ENCODE measurements at places on chromosomes 6 and 20.

GRCh38 chr6:71393981-71394432, 105.4 kb downstream of the OGFRL1 start:
- DNase-seq: no peak

DNA sequence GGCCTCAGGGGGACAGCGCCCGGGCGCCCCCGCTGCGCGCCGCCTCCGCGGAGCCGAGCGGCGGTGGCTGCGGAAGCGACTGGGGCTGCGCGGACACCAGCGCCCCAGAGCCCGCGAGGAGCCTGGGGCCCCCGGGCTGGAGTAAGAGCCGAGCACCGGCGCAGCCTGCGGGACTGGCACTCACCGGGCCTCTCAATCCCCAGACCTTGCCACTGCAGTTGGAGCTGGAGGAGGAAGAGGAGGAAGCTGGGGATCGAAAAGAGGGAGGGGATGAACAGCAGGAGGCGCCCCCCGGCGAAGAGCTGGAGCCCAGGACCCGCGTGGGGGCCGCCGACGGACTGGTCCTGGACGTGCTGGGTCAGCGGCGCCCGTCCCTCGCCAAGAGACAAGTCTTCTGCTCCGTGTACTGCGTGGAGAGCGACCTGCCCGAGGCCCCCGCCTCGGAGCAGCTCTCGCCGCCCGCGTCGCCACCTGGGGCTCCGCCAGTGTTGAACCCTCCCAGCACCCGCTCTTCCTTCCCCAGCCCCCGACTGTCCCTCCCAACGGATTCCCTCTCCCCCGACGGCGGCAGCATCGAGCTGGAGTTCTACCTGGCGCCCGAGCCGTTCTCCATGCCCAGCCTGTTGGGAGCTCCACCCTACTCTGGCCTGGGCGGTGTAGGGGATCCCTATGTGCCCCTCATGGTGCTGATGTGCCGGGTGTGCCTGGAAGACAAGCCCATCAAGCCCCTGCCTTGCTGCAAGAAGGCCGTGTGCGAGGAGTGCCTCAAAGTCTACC, 590 bp downstream of the RNF217 start:
- no peak for DNase-seq

DNA sequence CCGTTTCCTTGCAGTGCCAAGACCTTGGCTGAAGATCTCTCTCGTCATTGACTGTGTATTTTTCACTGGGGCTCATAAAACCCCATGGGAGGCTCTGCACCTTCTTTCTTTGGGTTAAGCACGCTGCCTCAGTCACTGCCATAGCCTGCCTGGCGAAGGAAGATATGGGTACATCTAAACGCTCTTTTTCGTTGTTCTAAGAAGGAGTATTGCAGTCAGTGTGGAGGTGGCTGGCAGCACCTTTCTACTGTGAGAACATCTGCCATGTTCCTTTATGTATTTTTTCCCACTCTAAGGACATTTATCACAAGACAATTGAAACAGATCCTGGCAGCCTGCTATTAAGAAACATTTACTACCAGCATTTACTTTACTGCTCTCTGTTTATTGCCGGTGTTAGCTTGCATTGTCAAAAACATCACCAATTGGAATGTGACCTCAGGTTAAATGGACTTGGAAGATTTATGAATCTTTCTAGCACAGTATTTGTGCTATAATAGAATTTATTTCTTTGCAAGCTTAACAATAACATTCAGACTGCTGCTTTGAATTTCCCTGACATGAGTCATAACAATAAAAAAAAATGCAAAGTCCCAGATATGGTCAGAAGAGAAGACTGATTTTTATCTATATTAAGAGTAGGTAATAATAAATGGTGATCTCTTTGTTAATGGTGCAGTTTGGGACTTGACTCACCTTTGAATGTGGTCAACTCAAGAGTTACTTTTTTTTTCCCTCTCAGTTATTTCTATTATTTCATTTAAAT, 62.2 kb upstream of the CLDN20 start:
- DNase-seq: no peak

DNA sequence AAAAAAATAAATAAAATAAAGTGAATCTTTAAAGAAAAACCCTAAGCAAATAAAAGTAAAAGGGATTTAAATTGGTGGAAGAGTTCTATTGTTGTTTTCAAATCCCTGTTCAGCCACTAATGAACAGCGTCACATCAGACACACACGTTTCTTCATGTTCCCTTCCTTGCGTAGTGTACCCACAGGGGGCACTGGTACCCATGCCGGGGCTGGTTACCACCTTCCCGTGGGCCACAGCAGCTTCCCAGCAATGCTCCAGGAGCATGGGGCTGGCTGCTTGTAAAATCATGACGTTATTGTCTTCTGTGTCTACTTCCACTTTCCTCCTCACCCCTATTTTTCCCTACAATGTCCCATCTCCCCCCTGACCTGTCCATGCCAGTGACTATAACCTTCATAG, 988.7 kb downstream of the KIF16B start:
- no peak for DNase-seq
